CD8-positive, alpha-beta memory T cell (primary cell): ENCODE measurements at places on chromosomes 7 and 10. TPM values are rescaled to one million over a fixed set of nuclear protein-coding genes. Genes with fewer than 3 reads are reported as not detected.

DNA sequence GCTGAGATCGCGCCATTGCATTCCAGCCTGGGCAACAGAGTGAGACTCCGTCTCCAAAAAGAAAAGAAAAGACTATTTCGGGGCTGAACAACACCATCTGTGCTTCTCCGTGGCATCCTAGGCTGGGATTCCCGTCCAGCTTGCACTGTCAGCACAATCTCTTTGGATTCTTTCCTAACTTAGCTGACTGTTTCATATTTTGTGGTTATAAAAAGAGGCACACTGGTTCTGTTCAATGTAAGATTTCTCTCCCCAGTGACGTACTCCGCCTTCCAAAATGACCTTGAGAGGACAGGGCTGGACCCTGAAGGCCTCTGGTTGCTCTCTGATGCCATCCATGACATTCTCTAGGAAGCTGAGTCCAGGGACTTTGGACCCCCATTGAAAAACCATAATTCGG, 8.8 kb downstream of the ZNHIT1 start:
- H3K4me1 ChIP-seq = no peaks in the 10 kb centered on the region
- H3K27ac ChIP-seq = no peak overlapping the region
- no peak for DNase-seq
- H3K4me3 ChIP-seq = no peak overlapping the region
- H3K27me3 ChIP-seq = no peaks in the 10 kb centered on the region
- H3K36me3 ChIP-seq = peaks cover 9% of the 10 kb centered on the region

GRCh38 chr10:70267161-70267933, 16.5 kb downstream of the NPFFR1 start:
- no peak overlapping the region for H3K4me3 ChIP-seq
- no peak for DNase-seq
- H3K27ac ChIP-seq = no peak overlapping the region
- no peaks in the 10 kb centered on the region for H3K4me1 ChIP-seq

GRCh38 chr10:8041284-8041991, 13.1 kb upstream of the GATA3 start:
- no peaks in the 10 kb centered on the region for H3K36me3 ChIP-seq
- peaks cover 96% of the 10 kb centered on the region for H3K27me3 ChIP-seq
- peaks cover 54% of the 10 kb centered on the region for H3K4me1 ChIP-seq
- no peak overlapping the region for H3K4me3 ChIP-seq
- no peak for DNase-seq
- H3K27ac ChIP-seq = no peak overlapping the region

DNA sequence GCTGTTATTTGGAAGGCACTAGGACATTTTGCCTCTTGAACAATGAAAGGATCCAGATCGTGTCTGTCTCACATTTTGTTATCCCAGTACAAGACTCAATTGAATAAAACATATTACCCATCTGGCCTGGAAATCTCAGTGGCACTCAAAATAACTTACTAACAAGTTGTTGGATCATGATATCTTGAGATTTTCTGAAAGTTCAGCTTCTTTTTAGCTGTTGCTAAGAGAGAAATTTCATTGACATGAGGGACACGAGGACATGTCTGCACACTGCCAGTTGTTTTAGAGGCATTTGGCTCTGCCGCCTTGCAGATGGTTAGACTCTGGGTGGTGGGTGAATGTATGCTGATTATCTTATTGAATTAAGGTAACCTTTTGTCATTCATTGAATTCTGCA, 41.0 kb downstream of the KAT6B start:
- no peak overlapping the region for H3K4me3 ChIP-seq
- no peaks in the 10 kb centered on the region for H3K4me1 ChIP-seq
- no peaks in the 10 kb centered on the region for H3K36me3 ChIP-seq
- no peaks in the 10 kb centered on the region for H3K27me3 ChIP-seq
- H3K27ac ChIP-seq = no peak overlapping the region

DNA sequence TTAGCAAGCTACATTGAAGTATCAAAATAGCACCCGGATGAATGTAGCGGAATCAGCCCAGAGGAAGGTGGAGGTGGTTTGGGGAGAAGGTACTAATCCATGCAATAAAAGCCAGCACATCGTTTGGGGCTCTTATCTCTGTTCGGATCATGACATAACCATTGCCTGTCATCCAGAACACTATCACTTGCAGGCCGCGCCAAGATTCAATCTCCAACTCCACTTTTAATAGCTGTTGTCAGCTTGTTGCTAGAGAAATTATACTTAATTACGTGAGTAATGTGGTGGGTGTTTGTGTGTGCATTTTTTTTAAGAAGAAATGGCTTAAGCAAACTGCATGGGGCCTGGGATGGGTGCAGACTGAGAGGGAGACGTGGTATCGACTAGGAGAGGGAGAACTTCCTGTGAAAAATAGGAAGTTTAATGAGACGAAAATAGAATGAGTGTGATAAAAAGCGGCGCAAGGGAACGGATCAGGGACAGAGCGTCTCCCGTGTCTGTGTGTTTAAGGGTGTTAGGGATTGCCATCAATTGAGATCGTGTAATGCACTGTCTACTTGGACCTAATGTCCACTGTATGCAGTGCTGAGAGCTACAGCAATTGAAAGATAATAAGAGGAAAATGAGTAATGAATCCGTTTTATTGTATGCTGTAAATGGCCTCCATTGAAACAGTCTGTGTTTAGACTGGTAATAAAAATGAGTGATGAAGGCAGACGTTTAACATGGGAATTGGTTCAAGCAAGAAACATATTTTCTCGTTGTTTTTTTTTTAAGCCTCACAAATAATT, 27.6 kb upstream of the SFMBT2 start:
- no peaks in the 10 kb centered on the region for H3K27me3 ChIP-seq
- DNase-seq = no peak
- no peaks in the 10 kb centered on the region for H3K36me3 ChIP-seq
- H3K27ac ChIP-seq = no peak overlapping the region

DNA sequence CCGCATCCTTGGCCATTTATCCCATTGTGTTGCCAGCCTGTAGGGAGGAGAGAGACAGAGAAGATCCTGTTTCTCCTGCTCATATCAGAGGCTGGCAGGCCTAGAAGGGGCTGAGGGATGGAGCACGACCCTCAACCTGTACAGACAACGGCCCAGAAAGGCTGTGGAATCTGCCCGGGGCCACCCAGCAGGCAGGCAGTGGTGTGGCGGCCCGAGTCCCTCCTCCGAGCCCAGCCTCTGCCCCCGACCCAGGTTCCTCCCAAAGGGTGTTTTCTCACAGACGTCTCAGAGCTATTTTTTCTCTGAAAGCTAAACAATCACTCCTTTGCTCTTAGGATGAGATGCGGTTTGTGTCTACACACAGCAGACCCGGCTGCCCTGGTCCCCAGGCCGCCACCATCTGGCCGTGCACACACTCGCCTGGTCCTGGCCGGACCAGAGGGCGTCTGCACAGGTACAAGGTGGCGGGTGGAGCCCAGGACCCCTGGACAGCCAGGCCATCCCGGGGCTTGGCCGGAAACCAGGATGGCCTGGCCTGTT, 69.3 kb downstream of the FOXL3 start:
- H3K4me1 ChIP-seq = peaks cover 42% of the 10 kb centered on the region
- no peak overlapping the region for H3K27ac ChIP-seq

- H3K4me3 ChIP-seq = no peak overlapping the region
- H3K36me3 ChIP-seq = no peaks in the 10 kb centered on the region
- no peak overlapping the region for H3K27ac ChIP-seq
- no peaks in the 10 kb centered on the region for H3K4me1 ChIP-seq
- no peaks in the 10 kb centered on the region for H3K27me3 ChIP-seq
Measured at GRCh38 chr10:53909791-53910190, 891.2 kb downstream of the PCDH15 start.

DNA sequence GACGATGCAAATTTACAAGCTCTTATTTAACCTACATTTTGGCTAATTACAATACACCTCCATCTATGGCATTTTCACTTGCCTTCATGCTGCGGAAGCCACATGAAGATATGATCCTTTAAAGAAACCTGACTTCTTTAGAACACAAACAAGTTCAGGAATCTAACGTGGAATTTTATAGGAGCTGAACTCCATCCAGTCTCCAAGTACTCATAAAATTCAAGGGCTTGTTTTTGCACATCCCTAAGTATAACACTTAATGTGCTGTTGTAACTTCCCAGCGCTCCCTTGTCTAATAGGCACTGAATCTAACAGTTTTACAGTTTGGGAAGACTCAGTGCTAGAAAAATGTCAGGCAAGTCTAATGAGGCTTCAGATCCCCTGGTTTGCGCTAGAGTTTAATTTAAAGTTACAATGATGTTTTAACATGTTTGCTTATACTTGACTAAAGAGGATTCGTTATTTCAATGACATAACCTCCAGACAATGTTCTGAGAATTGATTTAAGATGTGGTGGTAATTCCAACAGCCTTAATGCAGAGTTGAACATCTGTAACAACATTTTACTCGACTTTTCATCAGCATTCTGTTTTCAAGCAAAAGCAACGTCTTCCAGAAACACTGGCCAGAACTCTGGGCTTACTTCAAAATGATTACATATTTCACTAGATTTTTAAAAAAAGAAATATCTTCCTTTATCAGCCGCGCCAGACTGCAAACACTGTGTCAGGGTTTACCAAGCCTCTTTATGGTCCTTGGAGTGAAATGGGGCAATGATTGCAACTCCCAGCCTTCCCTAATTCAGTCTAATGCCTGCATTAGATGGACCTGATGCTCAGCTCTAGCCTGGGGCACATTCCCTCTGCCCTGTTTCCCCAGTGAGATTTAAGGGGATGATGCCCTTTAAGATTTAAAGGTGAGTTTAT, 664.3 kb downstream of the KCNMA1 start:
- H3K4me1 ChIP-seq = no peaks in the 10 kb centered on the region
- no peaks in the 10 kb centered on the region for H3K27me3 ChIP-seq

The ELAPOR2 gene
- total RNA-seq = 3.3 TPM

The POU6F2 gene
- not detected for total RNA-seq

The EXOC4 gene
- total RNA-seq = 50.3 TPM
